Tracheal epithelial cell (primary cell): ENCODE measurements at places on chromosomes 4 and X. TPM values are rescaled to one million over a fixed set of nuclear protein-coding genes. Genes with fewer than 3 reads are reported as not detected.

CENPI gene
- total RNA-seq = 1.7 and 3.9 TPM in 2 replicates

ODAM gene
- total RNA-seq = not detected in 2 replicates

GNRHR gene
- total RNA-seq = 0.43 TPM in 1 of 2 replicates, not detected in the other

TCP11X2 gene
- not detected in 2 replicates for total RNA-seq

HMGN5 gene
- 0.72 and 1.3 TPM in 2 replicates for total RNA-seq

AKAP14 gene
- 0.64 TPM in 1 of 2 replicates, not detected in the other for total RNA-seq

GYPA gene
- total RNA-seq = not detected in 2 replicates

TBC1D8B gene
- 4.3 and 4.9 TPM in 2 replicates for total RNA-seq

SLC10A6 gene
- 5.3 and 7.7 TPM in 2 replicates for total RNA-seq

MTNR1A gene
- not detected in 2 replicates for total RNA-seq

SCOC gene
- 60.2 and 86.1 TPM in 2 replicates for total RNA-seq
